ENCODE measurements at places on chromosomes 1 and 21.

DNA sequence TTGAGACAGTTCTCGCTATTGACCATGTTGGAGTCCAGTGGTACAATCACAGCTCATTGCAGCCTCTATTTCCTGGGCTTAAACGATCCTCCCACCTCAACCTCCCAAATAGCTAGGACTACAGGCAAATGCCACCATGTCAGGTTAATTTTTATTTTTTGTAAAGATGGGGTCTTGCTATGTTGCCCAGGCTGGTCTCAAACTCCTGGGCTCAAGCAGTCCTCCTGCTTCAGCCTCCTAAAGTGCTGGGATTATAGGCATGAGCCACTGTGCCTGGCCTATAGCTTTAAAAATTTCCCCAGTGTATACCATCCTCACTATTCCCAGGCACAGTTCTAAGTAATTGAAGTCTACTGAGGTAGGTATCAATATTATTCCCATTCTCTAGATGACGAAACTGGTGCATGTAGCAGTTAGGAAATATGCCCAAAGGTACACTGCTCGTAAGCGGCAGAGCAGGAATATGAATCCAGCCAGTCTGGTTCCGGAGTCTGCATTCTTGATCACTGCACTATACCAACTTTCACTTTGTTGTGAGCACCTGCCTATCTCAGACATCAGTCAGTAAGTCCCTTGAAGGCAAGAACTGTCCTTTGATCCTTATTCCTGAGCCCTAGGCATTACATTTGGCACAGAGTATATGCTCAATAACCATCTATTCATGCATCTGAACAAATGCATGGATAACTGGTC lies 11.5 kb upstream of the SRP9 start:
- no peak for DNase-seq

GRCh38 chr1:18176619-18177018 lies 69.0 kb downstream of the IGSF21 start:
- no peak for DNase-seq

- DNase-seq = no peak
These were observed 19.4 kb upstream of the TTC34 start for GRCh38 chr1:2820731-2821372.

GRCh38 chr1:155196103-155196892 lies 11.4 kb downstream of the THBS3 start:
- no peak for DNase-seq
